Epithelial cell of proximal tubule (primary cell): ENCODE measurements at places on chromosomes 5 and 9. TPM values are rescaled to one million over a fixed set of nuclear protein-coding genes. Genes with fewer than 3 reads are reported as not detected.

GRCh38 chr5:7420510-7421280 lies 24.8 kb downstream of the ADCY2 start:
- DNase-seq, result no peak

DNA sequence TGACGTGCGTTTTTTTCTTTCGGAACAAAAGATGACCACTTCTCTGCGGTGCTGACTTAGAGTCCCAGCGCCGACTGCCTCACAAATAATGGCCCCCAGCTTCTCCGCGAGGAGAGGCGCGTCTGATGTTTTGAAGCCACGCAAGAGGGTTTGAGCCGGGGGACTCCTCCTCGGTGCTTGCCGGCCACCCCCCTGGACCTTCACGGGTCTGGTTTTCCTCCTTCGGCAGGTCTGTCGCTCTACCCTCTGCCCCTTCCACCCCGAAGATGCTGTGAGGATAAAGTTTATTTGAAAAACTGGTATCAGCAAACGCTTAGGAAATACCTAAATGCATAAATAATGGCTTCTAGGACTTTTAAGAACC lies 584 bp downstream of the USP20 start:
- DNase-seq, result no peak

GRCh38 chr5:15004506-15004905 lies 132.9 kb upstream of the ANKH start:
- no peak for DNase-seq

DNA sequence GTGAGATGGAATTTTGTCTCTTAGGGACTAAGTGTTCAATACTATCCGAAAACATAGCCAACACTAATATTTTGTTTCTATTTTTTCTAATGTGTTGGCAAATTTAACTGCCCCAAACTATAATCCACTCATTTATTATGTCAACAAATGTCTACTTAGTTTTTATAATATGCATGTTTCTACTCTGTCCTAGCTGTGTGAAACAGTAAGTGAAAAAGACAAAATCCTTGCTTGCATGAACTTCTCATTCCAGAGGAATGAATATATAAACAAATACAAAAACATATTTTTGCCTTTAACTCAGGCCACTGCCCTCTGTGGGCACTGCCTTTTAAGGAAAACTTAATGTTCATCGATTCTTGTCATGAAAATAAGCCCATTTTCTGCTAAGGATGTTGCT lies 1275.4 kb upstream of the CDH18 start:
- no peak for DNase-seq

- DNase-seq, result no peak
Measured at GRCh38 chr9:89367726-89368437, 49.6 kb downstream of the SECISBP2 start.

CCL19 gene
- not detected in 2 replicates for total RNA-seq
